ENCODE measurements at places on chromosomes 12 and 14. TPM values are rescaled to one million over a fixed set of nuclear protein-coding genes. Genes with fewer than 3 reads are reported as not detected.

MYO1A gene
- 0.97 TPM for total RNA-seq

GRCh38 chr12:112887550-112887949, 19.2 kb upstream of the OAS1 start:
- no peaks in the 10 kb centered on the region for H3K36me3 ChIP-seq
- no peak overlapping the region for H3K4me3 ChIP-seq
- H3K27me3 ChIP-seq = peaks cover 2% of the 10 kb centered on the region
- DNase-seq = no peak
- H3K27ac ChIP-seq = no peak overlapping the region
- H3K4me1 ChIP-seq = no peaks in the 10 kb centered on the region

- DNase-seq = no peak
- no peak overlapping the region for H3K4me3 ChIP-seq
- no peaks in the 10 kb centered on the region for H3K27me3 ChIP-seq
- no peaks in the 10 kb centered on the region for H3K4me1 ChIP-seq
- H3K27ac ChIP-seq = no peak overlapping the region
Observed at GRCh38 chr12:77213319-77213718, 147.9 kb upstream of the E2F7 start.

DNA sequence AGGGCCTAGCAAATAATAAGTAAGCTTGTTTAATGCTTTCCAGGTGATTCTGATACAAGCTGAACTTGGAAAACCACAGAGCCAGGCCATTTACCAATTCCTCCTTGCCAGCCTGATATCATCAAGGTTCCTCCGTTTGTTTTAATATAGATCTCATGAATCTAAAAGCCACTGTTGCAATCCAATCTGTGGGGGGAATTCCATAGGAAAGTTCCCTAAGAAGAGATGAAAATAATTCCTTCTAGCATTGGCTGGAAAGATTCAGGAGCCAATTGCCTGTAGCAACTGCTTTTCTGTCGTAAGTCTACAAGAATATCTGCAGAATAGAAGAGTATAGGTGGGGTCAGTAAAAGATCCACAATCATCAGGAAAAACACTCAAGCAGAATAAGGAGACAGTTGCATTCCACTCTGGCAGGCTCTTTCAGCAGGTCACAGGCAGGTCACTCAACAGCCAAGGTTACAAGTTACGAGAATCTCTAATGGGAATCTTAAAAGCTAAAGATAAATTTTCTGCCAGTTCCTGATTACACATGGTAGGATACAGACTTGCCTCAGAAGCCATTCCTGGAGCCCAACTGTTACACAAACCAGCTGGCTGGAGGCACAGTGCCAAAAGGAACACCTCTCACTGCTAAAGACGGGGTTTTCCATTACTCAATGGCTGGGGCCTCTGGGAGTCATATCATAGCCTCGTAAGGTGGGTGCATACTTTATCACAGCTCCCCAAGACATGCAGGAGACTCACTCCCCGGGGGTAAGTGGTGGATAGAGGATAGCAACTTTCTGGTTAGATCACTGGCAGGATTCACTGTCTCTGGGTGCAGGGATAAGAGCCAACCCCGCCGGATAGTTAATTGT, 43.6 kb downstream of the FGD6 start:
- no peak overlapping the region for H3K4me3 ChIP-seq
- no peaks in the 10 kb centered on the region for H3K4me1 ChIP-seq
- no peaks in the 10 kb centered on the region for H3K36me3 ChIP-seq
- H3K27me3 ChIP-seq = peaks cover 3% of the 10 kb centered on the region
- H3K27ac ChIP-seq = no peak overlapping the region

DNA sequence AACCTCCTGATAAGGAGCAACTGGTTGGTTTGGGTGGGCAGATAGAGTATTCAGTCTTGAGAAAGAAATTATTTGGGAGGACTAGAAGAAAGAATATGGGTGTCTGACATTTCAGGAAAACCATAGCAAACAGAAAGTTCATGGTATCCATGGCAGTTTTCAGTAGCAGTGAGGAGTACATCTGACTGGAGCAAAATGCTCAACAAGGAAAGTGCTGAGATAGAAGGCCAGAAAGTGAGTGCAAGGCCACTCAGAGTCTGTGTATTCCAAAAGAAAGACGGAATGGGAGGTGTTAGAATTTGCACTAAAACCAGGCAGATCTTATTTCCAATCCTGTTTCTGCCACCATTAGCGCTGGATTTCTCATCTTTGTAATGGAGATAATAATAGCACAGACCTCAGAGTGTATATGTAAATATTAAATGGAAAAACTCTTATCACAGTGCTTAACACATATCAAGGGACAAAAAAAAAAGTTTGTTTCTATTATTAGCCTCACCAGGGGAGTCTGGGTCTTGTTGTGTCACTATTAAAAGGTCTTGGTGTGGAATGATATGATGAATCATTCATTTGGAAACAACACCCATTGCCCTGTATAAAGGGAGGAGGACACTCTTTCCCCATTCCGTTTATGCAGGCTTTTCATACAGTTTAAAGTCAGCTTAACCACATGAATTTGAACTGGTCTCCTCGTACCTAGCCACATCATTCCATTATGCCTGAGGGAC, 349.8 kb downstream of the IPO8 start:
- H3K4me3 ChIP-seq = no peak overlapping the region
- H3K27ac ChIP-seq = no peak overlapping the region
- no peaks in the 10 kb centered on the region for H3K27me3 ChIP-seq
- H3K36me3 ChIP-seq = no peaks in the 10 kb centered on the region

TAS2R43 gene
- not detected for total RNA-seq

AICDA gene
- total RNA-seq = not detected

DNA sequence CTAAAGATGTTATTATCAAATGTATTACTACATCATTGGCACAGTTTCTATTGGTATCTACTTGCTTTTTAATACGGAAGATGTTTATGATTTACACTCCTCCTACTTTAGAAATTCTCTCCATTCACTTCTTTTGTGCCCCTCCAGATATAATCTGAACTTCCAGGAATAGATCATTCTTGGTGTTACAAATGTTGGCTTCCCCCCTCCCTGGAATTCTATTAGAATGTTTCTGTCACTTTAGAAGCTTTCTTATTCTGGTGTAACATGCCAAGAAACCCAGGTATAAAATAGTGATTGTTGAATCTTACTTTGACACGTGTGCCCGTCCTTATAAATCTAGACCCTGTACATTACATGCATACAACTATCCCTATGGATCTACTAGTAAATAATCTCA, 1.2 kb upstream of the WDR20 start:
- H3K36me3 ChIP-seq = peaks cover 6% of the 10 kb centered on the region
- H3K4me1 ChIP-seq = peaks cover 20% of the 10 kb centered on the region
- peak overlapping the region; percentile 98 for H3K4me3 ChIP-seq
- no peaks in the 10 kb centered on the region for H3K27me3 ChIP-seq

DNA sequence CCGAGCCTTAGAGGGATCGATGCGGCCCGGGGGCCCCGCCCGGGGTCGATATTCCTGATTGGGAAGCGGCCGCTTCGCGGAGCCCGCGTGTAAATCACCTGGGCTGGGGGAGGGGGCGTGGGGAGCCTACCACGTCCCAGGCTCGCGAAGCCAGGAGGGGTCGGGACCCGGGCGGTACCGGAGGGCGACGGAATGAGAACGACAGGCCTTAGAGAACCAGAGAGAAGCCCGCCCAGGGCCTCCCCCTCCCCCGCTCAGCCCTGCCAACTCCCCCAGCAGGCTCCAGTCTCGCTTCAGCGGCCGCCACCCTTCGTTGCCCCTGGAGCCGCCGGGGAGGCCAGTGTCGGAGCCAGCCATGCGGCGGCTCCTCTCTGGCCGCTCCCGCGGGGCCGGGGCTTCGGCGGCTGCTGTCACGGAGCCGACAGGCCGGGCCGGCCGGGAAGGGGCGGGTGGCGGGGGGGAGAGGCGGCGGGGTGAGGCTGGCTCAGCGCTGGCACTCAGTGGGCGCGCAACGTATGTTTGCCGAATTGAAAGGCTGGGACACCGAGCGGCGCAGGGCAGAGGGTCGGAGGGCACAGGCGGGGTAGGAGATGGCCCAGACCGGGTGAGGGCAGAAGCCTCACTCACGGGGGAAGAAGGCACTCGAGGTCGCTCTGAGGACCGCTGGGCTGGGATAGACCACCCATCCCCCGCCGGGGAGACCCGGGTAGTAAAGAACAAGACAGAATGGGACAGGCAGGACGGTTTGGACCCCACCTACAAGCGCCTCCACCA, 1.4 kb upstream of the DNAJC22 start:
- no peak for DNase-seq
- peaks cover 59% of the 10 kb centered on the region for H3K27me3 ChIP-seq
- no peak overlapping the region for H3K27ac ChIP-seq
- no peaks in the 10 kb centered on the region for H3K36me3 ChIP-seq

DNA sequence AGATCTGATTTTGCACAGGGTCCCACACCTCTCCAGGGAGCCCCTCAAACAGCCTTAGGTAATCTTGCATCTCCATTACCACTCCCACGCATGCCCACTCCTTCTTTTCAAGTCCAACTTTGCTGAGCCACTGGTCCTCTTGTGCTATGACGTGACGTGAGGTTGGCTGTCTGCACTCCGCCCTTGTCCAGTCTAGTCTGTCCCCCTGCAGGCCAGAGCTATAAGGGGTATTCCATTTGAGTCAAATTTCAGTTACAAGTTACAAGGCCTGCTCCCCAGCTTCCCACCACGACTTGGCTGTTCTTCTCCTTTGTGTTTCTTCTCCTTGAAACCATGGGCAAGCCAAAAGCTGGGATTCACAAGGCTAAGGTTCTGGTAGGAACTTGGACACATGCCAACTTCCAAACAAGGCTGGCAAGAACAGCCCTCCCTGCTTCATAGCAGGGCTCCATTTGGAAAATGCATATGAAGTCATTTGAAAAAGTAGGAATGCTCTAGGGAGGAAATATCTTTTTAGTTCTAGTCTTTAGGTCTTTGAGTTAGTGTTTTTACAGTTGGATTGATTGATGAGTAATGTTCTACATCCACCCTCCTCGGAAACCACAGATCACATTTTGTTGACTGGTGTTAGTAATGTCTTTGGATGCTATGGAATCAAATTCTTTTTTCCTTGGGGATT, 49.1 kb downstream of the KCNA1 start:
- no peaks in the 10 kb centered on the region for H3K36me3 ChIP-seq
- no peak for DNase-seq
- no peak overlapping the region for H3K4me3 ChIP-seq
- no peak overlapping the region for H3K27ac ChIP-seq
- peaks cover 30% of the 10 kb centered on the region for H3K27me3 ChIP-seq

DNA sequence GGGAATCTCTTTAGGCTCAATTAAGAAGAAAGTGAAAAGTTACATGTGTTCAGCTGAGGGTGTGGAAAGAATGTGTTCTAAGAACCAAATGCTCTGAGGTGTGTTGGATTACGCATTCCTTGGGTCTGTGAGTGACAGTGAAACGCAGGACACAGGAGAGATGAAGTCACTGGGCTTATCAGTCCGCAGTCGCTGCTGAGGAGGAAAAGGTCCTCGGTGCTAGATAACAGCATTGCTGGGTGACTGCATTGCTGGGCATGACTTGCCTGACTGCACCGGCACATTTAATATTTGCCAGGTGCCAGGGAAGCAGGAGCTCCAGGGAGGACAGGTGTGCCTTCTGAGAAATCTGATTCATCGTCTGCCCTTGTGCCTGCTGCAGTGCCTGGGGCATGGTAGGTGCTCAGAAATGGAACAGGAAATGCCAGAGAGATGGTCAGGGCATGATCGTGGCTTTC, 64.4 kb upstream of the FZD10 start:
- H3K27ac ChIP-seq = no peak overlapping the region
- H3K4me3 ChIP-seq = no peak overlapping the region
- H3K4me1 ChIP-seq = no peaks in the 10 kb centered on the region
- no peaks in the 10 kb centered on the region for H3K36me3 ChIP-seq
- DNase-seq = no peak

DNA sequence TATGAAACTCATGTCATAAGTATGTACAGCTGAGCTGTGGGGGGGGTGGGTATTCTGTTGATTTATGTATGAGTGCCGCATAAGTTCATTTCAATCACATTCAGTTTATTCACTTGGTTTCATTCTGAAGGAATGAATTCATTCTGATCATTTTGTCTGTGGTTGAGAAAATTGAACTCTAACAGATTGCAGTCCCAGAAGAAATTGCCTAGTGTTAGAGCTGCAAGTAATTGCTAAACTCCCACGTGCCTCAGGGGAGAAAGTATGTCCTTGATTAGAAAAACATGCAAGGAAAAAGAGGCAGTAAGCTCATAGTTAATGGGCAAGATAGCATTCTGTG, 442.4 kb upstream of the MGAT4C start:
- H3K27me3 ChIP-seq = no peaks in the 10 kb centered on the region
- no peak overlapping the region for H3K4me3 ChIP-seq
- no peak for DNase-seq
- no peaks in the 10 kb centered on the region for H3K36me3 ChIP-seq

- DNase-seq = no peak
- no peak overlapping the region for H3K4me3 ChIP-seq
- no peaks in the 10 kb centered on the region for H3K27me3 ChIP-seq
- H3K4me1 ChIP-seq = peaks cover 7% of the 10 kb centered on the region
- no peak overlapping the region for H3K27ac ChIP-seq
Observed at GRCh38 chr12:65755596-65755978, 68.7 kb upstream of the HMGA2 start.

DNA sequence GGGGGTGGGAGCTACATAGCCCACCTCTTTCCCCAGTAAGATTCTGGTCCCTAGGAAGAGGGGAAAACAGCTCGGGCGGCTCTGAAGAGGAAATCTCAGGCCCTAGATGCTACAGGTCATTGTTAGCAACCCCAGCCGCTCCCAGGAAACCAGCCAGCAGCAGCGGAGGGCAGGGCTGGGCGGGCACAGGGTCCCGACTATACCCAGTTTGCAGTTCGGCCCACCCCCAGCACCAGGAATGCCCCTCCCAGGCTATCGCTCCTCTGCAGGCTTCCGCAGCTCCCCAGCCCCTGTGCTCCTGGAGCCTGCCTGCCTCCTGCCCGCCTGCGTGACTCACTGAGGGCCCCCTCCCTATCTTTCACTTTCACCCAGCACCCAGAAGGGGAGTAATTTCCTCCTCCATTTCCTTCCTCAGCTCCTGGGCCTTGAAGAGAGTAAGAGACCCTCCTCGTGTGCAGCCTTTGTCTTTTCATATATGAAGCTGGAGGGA, 27.2 kb upstream of the PNMA1 start:
- peak; percentile 85 for DNase-seq
- no peaks in the 10 kb centered on the region for H3K27me3 ChIP-seq
- H3K4me1 ChIP-seq = peaks cover 64% of the 10 kb centered on the region
- H3K4me3 ChIP-seq = peak overlapping the region; percentile 43

ADCY6 gene
- 0.15 TPM for total RNA-seq

GRCh38 chr12:80509781-80510556, 65.9 kb downstream of the PTPRQ start:
- H3K4me1 ChIP-seq = no peaks in the 10 kb centered on the region
- H3K27me3 ChIP-seq = no peaks in the 10 kb centered on the region
- H3K4me3 ChIP-seq = no peak overlapping the region

STYX gene
- 17.0 TPM for total RNA-seq

DNA sequence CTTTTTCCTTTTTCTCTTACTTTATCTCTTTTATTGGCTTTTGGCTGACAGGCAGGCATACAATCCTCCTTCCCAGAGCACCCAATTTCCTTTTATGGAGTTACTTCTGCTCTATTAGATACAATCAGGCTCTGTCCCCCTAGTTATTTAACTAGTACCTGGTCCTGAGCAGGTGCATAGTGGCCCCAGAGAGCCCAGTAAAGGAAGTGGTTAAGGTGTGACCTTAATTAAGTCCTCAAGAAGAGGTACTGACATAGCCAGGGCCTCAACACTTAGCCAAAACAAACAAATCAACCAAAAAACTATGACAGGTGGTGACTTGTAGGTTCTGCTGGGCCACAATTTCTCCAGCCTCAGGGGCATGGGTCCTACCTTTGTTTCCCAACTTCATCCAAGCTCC, 82.9 kb downstream of the CCDC60 start:
- DNase-seq = no peak
- no peaks in the 10 kb centered on the region for H3K4me1 ChIP-seq
- no peak overlapping the region for H3K27ac ChIP-seq
- H3K27me3 ChIP-seq = peaks cover 15% of the 10 kb centered on the region

- DNase-seq = no peak
- H3K36me3 ChIP-seq = no peaks in the 10 kb centered on the region
- H3K4me3 ChIP-seq = no peak overlapping the region
- no peaks in the 10 kb centered on the region for H3K27me3 ChIP-seq
- no peak overlapping the region for H3K27ac ChIP-seq
Observed at GRCh38 chr12:79227091-79227490, 362.5 kb downstream of the SYT1 start.
